ENCODE measurements at places on chromosomes 2 and 18.

DNA sequence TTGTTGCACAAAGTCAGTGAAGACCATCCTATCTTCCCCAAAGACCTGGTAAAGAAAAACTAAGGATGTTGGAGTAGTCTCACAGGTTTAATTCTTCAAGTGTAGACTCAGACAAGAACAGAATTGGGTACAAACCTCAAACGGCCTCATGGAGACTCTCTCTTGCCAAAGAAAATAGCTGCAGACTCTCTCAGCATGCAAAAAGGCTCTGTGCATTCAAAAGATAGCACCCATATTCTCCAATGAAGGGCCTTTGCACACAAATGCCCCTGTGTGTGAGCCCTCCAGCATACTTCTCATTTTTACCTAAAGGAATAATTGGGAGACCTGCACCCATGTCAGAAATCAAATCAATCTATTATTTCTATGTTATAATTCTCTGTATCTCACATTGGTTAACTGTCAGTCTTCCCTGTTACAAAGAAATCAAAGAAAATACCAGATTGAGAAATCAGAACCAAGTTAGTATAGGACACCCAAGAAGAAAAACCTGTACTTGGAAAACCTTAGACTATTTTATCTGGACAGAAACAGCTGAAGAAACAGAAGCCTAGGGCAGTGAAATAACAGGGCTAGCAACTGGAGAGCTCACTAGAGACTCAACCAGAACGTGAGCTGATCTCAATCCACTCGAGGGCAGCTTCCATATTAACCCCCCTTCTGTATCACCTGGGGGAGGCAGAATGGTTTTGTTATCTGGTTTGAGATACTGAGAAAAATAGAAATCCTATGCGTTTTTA is 134.7 kb upstream of the DNAJC10 start:
- no peak for DNase-seq

DNA sequence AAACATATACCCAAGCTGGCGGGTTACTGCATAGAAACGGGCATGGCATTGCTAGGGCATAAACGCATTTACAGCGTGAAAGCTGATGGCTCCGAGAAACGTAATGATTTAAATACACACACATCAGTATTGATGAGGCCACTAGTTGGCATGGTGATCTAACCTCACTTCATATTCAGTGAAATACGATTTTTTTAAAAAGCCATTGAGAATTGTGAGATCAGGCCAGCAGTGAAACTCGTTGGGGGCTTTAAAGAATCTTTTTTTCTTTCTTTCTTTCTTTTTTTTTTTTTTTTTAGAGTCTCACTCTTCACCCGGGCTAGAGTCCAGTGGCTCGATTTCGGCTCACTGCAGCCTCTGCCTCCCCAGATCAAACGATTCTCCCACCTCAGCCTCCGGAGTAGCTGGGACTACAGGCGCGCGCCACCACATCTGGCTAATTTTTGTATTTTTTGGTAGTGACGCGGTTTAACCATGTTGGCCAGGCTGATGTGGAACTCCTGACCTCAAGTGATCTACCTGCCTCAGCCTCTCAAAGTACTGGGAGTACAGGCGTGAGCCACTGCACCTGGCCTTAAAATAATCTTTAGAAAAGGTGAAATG is 2.4 kb upstream of the SMAD7 start:
- DNase-seq = no peak

DNA sequence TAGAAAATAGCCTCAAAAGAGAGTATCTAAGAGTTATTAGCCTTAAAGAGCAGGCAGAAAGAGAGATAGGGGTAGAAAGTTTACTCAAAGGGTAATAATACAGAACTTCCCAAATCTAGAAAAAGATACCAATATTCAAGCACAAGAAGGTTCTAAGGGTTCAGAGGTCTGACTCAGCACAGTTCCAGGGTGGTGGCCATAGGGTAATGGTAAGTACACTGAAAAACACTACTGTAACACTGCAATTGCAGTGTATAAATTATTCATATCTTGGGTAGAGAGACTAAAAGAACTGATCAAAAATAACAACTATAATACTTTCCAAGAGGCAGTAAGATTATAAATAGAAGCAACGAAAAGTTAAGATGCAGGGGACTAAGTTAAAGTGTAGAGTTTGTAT is 115.2 kb downstream of the ROCK1 start:
- DNase-seq = no peak

DNA sequence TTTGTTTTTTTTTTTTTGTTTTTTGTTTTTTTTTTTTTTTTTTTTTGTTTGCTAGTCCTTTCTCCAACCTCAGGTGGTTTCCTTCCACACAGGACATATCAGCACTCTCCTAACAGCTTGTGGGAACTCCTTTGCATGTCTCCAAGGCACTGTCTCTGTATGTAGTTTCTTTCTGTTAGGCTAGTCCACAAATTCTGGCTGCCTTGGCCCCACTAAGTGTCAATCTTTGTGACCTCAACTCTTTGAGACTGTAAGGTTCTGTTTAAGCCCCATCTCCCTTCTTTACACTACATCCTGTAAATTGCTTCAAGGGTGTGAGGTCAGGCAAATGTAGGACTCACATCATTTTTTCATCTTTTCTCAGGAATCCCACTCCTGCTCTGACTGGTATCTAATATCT is 85.1 kb downstream of the NCOA1 start:
- DNase-seq = no peak

- no peak for DNase-seq
These were observed 207.5 kb upstream of the HAAO start for GRCh38 chr2:42999856-43000241.

- DNase-seq = peak; percentile 64
These were observed 77.5 kb downstream of the EIF2AK3 start for GRCh38 chr2:88549616-88550292.

DNA sequence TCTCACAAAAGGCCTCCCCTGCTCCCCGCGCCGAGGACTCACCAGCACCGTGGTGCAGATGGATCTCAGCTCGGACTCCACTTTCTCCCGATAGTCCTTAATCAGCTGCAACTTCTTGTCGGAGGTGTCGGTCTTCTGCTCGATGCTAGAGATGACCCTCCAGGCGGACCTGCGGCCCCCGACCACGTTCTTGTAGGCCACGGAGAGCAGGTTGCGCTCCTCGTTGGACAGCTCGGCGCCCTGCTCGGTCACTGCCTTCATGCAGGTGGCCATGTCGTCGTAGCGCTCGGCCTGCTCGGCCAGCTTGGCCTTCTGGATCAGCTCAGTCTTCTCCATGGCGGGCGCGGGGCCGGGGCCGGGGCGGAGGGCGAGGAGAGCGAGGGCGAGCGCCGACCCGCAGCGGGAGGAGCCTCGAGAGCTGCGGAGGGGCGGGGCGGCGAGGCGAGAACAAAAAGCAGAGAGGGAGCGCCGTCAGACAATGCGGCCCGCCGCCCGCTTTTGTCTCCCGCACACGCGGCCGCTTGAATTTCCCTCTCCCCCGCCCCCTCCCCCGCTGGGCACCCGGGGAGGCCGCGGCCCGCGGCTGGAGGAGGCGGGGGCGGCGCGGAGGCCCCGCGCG is 571 bp downstream of the YWHAQ start:
- peak; percentile 90 for DNase-seq

- DNase-seq = no peak
These were observed 599.5 kb downstream of the KCNJ3 start for GRCh38 chr2:155298001-155298400.

DNA sequence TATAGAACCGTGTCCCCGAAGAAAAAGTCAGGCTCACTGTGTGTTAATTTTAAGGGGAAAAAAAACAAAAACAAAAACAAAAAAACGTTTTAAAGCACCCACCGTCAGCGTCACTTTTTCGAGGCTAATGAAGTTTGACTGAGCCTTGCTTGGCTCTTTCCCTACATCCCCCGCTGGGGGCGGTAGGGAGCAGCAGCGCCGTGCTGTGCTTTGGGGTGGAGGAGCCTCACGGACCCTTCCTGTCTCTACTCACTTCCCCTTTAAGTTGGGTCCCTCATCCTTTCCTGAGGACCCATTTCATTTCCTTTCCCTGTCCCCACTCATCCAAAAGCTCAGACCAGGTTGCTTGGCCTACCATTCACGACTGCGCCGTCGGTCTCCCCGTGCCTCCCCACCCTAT is 82.8 kb upstream of the RPL31 start:
- no peak for DNase-seq

GRCh38 chr18:73318739-73319479 is 451.1 kb upstream of the NETO1 start:
- DNase-seq = no peak

DNA sequence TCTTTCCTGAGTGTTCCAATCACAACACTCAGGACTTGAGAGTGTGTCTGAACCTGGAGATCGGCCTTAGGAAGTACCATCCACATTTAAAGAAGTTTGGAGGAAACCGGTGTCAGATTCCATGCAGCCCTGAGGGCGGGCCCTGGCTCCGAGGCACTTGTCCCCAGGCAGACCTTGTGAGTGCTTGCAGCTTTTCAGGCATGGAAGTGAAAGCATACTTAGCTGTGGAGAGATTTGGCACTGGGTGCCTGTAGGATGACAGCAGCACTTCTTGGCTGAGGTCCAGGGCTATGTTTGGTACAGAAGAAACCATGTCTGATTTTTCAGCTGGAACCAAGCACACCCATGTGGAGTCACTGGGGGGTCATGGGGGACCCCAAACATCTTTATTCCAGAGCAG is 230.8 kb downstream of the SEPTIN10 start:
- DNase-seq = no peak

- DNase-seq = no peak
These were observed 89.8 kb upstream of the BCL2L11 start for GRCh38 chr2:111030945-111031344.

DNA sequence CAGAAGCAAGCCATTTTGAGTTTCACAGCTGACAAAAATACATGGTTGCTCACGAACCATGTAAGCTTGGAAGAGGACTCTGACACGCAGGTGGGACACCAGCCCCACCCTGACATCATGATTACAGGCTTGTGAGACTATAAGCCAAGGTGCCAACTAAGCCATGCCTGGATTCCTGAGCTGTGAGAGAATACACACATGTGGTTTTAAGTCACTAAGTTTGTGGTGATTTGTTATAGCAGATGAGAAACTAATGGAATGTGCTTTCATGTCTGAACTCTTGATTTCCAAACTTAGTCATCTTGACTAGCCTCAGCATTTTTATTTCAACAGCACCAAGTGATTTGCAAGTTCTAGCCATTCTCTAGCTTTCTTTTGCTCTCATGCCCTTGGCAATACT is 676.1 kb upstream of the CELF4 start:
- DNase-seq = no peak

- DNase-seq = no peak
These were observed 133.4 kb downstream of the PDE11A start for GRCh38 chr2:177939211-177939610.

DNA sequence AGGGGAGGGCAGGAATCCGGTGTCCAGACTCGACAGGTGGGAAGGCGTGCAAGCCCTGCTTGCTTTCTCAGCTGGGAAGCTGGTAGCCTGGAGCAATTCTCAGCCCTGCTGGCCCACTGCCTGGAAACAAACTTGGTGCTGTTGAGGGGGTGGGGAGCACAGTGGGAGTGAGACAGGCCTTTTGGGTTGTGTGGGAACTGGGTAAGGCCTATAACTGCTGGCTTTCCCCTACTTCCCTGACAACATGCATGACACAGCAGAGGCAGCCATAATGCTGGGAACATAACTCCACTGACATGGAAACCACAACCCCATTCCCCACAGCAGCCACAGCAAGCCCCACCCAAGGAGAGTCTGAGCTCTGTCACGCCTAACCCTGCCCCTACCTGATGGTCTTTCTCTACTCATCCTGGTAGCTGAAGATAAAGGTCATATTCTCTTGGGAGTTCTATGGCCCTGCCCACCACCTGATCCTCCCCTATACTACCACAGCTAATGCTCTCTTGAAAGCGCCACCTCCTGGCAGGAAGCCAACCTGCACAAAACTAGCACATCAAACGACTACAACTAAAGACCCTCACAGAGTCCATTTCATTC is 122.9 kb upstream of the ACVR1C start:
- DNase-seq = no peak

- no peak for DNase-seq
These were observed 107.8 kb downstream of the NDUFA10 start for GRCh38 chr2:239917125-239917956.

DNA sequence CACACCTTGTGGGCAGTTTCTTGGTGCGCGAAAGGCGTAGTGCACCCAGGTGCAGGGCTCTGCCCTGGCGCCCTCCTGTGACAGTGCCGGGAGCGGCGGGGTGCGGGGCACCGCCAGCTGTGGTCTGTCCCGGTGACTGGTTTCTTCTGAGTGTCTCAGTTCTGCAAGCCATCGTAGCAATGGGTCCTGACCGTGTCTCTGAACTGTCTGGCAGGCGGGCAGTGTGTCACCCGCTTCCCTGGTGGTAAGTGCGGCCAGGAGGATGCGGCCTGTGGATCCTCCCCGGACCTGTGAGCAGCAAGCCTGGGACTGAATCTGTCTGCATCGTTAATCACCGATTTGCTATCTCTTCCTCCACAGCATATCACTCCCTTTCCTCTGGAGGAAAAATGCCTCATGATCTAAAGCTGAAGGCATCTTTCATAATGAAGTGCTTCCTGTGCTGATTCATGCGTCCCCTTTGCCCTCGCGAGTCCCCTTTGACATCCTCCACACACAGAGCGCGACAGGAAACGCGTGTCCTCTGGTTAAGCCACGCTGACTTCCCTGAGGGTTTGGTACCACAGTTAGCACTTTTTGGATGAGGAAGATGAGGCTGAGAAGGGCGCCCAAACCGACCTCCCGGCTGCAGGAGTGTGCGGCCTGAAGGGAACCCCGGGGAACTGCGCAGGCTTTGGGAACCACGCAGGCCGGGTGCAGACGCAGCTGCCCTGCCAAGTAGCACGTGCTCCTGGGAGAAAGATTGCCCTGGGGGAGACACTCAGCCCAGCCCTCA is 416.0 kb upstream of the HS6ST1 start:
- DNase-seq = no peak

GRCh38 chr2:75853436-75853835 is 142.7 kb upstream of the GCFC2 start:
- no peak for DNase-seq

DNA sequence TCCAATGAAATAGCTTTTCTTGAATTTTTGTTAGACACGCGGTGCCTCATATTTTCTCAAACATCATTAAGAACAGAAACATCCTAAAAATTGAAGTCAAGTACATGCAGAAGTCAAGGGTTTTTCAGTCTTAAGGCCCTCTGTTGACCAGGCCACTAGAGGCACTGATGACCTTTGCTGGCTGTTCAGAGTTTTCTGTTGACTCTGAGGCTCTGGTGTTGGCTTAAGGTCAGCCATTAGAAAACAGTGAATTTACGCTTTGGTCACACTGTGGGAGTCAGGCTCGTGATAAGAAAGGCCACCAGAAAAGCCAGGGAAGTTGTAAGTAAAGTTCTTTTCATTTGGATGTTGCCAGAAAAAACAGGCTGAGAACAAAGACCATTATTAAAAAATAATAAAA is 5.8 kb upstream of the UPP2 start:
- no peak for DNase-seq

GRCh38 chr18:51425889-51426288 is 228.4 kb upstream of the MEX3C start:
- DNase-seq = no peak

DNA sequence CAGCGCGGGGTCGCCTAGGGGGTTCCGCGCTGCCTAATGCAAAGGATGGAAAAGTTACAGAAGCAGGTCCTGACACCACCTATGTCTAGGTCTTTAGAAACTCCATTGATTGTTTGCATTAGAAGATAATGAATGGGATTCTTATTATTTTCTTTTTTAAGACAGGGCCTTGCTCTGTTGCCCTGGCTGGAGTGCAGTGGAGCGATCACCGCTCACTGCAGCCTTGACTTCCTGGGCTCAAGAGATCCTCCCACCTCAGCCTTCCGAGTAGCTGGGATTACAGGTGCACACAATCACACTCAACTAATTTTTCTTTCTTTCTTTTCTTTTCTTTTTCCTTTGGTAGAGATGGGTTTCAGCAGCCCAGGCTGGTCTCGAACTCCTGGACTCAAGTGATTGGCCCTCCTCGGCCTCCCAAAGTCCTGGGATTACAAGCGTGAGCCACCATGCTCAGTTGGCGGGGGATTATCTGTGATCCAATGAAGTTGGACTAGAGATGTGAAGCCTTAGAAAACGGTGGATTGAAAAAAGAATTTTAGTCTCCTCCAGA is 761 bp upstream of the IDH1 start:
- no peak for DNase-seq
